ENCODE measurements at places on chromosomes 2 and 18. TPM values are rescaled to one million over a fixed set of nuclear protein-coding genes. Genes with fewer than 3 reads are reported as not detected.

Gene CCDC178
- total RNA-seq: 0.29 TPM

Gene CTLA4
- not detected for total RNA-seq

Gene NT5DC4
- not detected for total RNA-seq

Gene SATB2
- total RNA-seq: 11.3 TPM

Gene ALPP
- under 0.01 TPM for total RNA-seq

Gene ZAP70
- not detected for total RNA-seq

Gene AOX1
- total RNA-seq: 38.1 TPM

Gene ASXL3
- 0.66 TPM for total RNA-seq

Gene TMEM169
- total RNA-seq: 0.29 TPM

Gene COL5A2
- total RNA-seq: 388 TPM

Gene REG3A
- not detected for total RNA-seq

Gene BCL11A
- total RNA-seq: under 0.01 TPM

Gene EVX2
- not detected for total RNA-seq

Gene ALPG
- not detected for total RNA-seq

Gene TFCP2L1
- total RNA-seq: not detected

Gene NPHP1
- total RNA-seq: 5.1 TPM

Gene DPP10
- not detected for total RNA-seq

Gene RAPGEF4
- 0.66 TPM for total RNA-seq

Gene UGT1A4
- not detected for total RNA-seq

Gene SERPINB4
- total RNA-seq: not detected

Gene IL36A
- total RNA-seq: not detected

Gene ZNF512
- 42.0 TPM for total RNA-seq

Gene FAM228A
- total RNA-seq: 1.3 TPM

Gene ATAD2B
- 7.9 TPM for total RNA-seq

Gene SEMA4F
- 18.4 TPM for total RNA-seq

Gene DQX1
- under 0.01 TPM for total RNA-seq

Gene KCNE4
- 21.2 TPM for total RNA-seq

Gene PDCD1
- not detected for total RNA-seq

Gene NAT8
- total RNA-seq: not detected

Gene LYG1
- 0.73 TPM for total RNA-seq

Gene CCDC74A
- 12.7 TPM for total RNA-seq

Gene SCRN3
- 42.9 TPM for total RNA-seq

Gene COL4A4
- 0.50 TPM for total RNA-seq

Gene DNAJC5G
- total RNA-seq: not detected

Gene MYO1B
- total RNA-seq: 109 TPM

Gene COL3A1
- 3,379 TPM for total RNA-seq

Gene ADD2
- not detected for total RNA-seq

Gene FAM110C
- total RNA-seq: not detected

Gene PARD6G
- total RNA-seq: 5.8 TPM

Gene SLC11A1
- total RNA-seq: 0.33 TPM

Gene ASB18
- total RNA-seq: not detected

Gene ABCG8
- total RNA-seq: not detected

Gene MCEE
- 29.8 TPM for total RNA-seq

Gene SYT4
- total RNA-seq: not detected

Gene DNAH7
- 0.66 TPM for total RNA-seq

Gene CTIF
- total RNA-seq: 15.9 TPM

Gene SLC40A1
- 73.1 TPM for total RNA-seq

Gene UGT1A10
- not detected for total RNA-seq

Gene KIAA2012
- total RNA-seq: 0.17 TPM

Gene ABCB11
- total RNA-seq: under 0.01 TPM

Gene NEU4
- not detected for total RNA-seq

Gene COBLL1
- total RNA-seq: 5.8 TPM

Gene CPO
- 0.17 TPM for total RNA-seq

Gene CAPN14
- total RNA-seq: 0.33 TPM

Gene EVA1A
- 32.1 TPM for total RNA-seq

Gene NCOA1
- 15.4 TPM for total RNA-seq

Gene ALK
- under 0.01 TPM for total RNA-seq

Gene FBLN7
- total RNA-seq: 0.29 TPM

Gene ECEL1
- not detected for total RNA-seq
